ENCODE measurements at places on chromosomes 5 and 9. TPM values are rescaled to one million over a fixed set of nuclear protein-coding genes. Genes with fewer than 3 reads are reported as not detected.

DNA sequence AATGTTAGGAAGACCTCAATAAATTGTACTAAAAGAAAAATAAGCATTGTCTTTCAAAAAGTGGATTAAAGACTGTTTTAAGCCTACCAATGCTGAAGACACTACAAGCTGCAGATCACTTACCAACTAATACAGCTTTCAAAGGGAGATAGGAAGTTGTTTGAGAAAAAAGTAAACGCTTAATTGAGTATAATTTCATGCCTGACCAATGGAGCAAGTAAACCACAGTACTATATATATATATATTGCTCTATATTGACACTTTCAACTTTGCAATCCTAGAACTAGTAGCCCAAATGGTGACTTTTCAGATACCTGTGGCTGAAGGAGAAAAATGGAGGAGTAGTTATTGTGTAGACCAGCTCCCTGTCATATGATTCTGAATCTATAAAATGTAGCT, 85.7 kb downstream of the FREM1 start:
- no peak for DNase-seq

MARCHF11 gene
- not detected for total RNA-seq

- DNase-seq, result no peak
These were observed 166.6 kb downstream of the AP3B1 start for GRCh38 chr5:78127875-78128274.

ZNF300 gene
- 4.1 TPM for total RNA-seq

DNA sequence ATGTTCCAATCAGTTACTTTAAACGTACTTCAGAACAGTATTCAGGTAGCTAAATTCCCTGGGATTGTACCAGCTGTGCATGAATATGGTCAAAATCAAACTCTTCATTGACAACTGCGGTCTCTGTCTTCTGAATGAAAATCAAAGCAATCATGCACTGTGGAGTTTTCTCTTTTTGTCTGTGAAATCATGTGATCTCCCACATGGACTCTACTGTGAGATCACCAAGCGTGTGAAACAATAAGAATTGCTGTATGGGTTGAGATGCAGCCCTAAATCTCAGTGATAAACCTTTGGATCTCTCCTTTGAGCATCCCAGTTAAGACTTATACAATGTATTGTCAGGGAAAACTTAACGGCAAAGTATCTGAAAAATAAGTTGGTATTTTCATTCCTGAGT, 6.1 kb downstream of the NRG2 start:
- no peak for DNase-seq

SEPTIN8 gene
- total RNA-seq, result 53.8 TPM

GRCh38 chr5:168162464-168162863, 129.0 kb upstream of the WWC1 start:
- peak; percentile 33 for DNase-seq

OLFM1 gene
- 21.5 TPM for total RNA-seq

DNA sequence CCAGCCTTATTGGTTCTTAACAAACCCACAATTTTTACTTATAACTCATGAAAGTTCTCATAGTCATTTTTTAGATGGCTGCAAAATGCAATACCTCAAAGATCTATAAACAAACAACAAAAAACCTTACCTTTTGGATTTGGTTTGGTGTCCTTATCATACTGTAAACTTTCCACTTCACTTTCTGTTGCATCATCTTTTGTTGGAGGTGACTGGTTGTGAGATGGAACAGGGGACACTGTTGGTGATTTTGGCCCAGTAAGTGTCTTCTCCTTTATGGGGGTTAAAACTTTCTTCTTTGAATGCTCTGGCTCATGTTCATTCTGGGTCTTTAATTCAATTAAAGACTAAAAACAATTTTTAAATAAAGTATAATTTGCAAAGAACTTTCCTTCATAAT, 33.4 kb downstream of the CEP120 start:
- DNase-seq, result no peak

GABRA1 gene
- total RNA-seq, result not detected

Data from left lung (tissue), 14 donors.